Type B pancreatic cell (in vitro differentiated cells): ENCODE measurements at places on chromosomes 2 and 18. TPM values are rescaled to one million over a fixed set of nuclear protein-coding genes. Genes with fewer than 3 reads are reported as not detected.

DNA sequence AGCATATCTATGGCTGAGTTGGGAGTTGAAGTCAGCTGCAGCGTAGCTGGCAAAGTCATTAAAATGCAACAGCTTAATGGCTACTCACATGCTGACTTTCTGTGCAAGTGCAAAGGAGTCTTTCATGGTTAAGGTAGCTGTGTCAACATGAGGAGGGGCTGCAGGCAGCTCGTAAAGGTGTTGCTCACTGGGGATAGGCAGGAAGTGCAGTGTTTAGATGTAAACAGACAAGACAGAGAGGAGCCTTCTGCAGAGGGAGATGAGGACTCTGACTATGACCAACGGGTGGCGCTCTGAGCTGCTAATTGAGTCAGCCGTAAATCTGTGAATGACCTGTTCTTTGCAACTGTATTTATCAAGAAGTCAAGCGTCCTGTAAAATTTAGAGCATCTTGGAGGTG lies 22.3 kb upstream of the CAVIN2 start:
- no peak for DNase-seq

DNA sequence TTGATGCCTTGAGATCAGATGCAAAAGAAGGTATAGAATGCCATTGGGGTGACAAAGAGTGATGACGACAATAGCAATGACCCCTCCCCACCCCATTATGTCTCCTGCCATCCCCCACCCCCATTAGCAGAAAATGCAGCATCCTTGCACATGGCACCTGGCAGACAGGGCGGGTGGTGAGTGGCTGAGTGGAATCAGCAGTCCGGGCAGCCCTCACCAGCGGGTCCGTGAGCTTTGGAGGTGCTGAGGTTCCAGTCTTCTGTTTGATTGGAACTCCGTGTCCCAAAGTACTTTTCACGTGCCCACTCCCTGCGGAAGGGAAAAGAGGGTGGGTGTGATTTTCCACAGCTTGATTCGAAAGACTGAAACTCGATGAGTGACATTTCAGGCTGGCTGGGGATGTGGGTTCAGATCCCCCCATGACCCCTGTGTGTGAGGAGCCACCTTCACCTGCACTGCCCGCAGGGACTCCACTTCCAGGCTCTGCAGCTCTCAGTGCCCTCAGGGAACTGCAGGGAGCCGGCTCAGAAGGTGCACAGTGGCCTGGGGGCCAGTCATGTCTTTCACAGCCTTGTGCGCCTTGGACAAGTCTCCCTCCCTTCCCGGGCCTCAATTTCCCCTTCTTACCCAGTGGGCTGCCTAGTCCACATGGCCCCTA lies 130.9 kb downstream of the GLI2 start:
- DNase-seq, result no peak

The NFE2L2 gene
- total RNA-seq, result 74.7 and 95.0 TPM in 2 replicates

DNA sequence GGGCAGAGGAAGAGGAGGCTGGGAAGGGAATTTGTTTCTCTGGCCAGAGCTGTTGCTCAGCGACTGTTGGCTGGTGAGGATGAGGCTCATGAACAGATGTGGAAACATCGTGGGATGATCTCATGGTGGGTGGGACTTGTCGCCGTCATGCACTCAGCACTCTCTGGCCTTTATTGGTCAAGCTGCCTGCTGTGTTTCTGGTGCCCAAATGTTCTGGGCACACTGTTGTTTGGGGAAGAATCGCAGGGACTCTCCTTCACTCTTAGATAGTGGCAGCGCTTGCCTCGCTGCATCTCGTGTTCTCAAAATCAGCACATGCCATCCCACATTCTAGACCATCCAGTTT lies 145.6 kb downstream of the AGAP1 start:
- no peak for DNase-seq

The TNFAIP6 gene
- total RNA-seq, result 0.87 TPM in 1 of 2 replicates, not detected in the other

GRCh38 chr18:79917853-79918614 lies 33.4 kb downstream of the SLC66A2 start:
- DNase-seq, result peak; percentile 55

GRCh38 chr2:59237311-59237710 lies 996.2 kb upstream of the FANCL start:
- DNase-seq, result no peak

- DNase-seq, result peak; percentile 72
Measured at GRCh38 chr2:72148837-72149555, 1.3 kb upstream of the CYP26B1 start.

DNA sequence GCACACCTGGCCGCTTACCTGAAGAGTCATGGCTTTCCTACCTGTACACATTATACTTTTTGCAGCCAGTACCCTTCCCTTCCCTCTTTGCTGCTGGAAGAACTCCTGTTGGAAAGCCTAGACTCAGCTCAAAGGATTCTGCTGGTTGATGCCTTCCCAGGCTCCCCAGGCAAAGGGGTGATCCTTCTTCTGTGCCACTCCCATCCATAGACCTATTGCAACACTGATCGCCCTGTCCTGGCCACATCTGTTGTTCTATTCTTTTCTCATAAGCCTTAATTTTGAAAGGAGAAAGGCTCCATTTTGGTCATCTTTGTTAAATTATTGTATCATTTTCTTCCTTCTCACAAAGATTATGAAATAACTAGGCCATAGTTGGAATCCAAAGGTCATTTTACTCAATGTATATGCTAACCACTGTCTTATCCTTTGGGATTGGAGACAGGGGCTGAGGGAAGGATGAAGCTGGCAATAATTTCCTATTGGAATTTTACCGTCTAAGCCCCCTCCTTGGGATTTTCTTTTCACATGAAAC lies 3.4 kb upstream of the PRKCE start:
- DNase-seq, result no peak
